NCI-H187 (cell line): ENCODE measurements at places on chromosomes 4 and X.

DNA sequence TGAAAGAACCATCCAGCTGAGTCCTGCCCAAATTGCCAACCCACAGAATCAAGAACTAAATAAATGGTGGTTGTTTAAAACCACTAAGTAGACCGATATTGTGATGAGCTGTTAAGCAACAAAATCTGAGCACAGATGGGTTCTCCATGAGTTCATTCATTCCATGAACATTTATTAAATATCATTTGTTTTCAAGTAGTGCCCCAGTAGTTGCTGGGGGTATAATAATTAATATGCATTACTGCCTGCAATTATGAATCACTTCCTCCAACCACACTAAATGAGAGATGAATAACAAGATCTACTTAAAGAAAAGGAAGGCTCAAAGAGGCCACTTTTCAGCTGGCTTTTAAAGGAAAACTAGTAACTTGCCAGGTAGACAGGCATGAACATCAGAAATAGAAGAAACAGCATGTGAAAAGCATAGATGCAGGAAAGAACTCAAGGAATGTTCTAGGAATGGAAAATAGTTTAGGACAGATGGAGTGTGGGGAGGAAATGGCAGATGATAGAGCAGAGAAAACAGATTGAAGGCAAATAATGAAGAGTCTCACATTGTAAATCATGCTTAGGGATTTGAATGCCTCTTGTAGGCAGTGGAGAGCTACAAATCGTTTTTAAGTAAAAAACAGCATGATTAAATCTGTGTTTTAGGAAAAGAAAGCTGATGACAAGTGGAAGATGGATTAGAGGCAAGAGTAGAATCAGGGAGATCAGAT lies 641.7 kb upstream of the DIPK2B start:
- no peak for DNase-seq

DNA sequence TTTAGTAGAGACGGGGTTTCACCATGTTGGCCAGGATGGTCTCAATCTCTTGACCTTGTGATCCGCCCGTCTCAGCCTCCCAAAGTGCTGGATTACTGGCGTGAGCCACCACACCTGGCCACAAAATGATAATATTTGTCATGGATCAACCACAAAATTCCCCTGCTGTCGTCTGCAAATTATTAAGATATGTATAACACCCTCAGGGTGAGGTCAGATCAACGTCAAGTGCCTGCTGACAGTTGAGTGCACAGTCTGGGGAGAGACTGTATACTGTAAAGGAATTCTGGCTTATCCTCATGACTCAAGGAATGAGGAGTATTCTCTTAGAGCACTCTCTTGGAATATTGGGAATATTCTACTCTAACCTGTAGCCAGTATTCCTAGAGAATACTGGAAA lies 11.2 kb downstream of the EPGN start:
- DNase-seq: no peak

GRCh38 chr4:180790471-180790870 lies 1452.7 kb upstream of the TENM3 start:
- no peak for DNase-seq

DNA sequence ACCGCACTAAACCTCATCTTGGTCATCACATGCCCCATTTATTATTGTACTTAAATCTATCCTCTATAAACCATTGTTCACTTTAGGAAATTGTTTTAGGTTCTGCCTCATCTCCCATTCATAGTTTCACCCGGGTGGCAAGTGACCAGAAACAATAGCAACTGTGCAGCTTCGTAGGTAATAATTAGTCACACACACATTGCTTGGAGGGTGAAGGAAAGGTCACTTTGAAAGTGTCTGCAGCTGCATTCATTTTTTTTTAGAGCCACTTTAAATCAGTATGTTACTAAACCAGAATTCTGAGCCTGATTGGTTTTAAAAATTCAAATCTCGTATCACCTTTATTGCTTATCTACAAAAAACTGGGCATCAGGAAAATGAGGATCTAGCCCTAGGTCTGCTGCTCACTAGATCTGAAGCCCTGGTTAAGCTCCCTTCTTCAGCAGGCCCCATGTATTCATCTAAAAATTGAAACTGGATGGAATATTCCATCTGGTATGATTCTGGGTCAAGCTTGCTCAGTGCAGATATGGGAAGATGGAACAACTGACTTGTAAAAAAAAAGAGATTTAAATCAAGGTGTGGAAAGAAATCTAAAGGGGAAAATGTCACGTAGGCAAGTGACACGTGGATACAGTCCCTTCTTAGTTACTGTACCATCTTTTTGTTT lies 62.4 kb downstream of the LIMCH1 start:
- DNase-seq: no peak

DNA sequence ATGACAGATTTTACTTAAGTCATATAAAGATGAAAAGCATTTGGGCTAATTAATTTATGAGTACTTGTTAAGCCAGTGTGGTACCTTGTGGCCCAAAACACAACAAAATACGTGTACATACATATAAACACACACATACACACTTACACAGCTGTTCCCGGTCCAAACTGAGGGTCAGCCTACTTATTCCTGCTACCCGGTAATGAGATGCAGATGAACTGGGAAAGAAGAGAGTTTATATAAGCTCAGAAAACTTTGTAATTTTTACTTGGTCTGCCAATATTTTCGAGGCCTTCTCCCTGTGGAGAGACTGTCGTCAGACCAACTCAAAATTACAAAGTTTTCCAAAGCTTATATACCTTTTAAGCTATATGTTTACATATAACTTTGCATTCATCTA lies 25.8 kb upstream of the PBDC1 start:
- DNase-seq: no peak

- DNase-seq: no peak
These were observed 127.1 kb downstream of the TRIML1 start for GRCh38 chr4:188266386-188266785.

DNA sequence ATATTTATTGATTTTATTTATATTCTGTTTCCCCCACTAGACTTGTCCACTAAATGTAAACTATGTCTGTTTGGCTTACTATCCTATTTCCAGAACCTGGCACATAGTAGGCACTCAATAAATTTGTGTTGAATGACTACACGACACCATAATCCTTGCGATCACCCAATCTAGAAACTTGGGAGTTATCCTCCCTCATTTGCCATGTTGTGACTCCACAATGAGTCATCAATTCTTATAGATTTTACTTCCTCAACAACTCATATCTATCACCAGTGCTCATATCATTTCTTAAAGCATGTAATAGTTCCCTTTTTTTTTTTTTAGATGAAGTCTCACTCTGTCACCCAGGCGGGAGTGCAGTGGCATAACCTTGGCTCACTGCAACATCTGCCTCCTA lies 39.9 kb upstream of the VAMP7 start:
- DNase-seq: no peak
